ENCODE measurements at places on chromosomes 2 and 18.

GRCh38 chr2:164992818-164993217, 37.5 kb upstream of the SLC38A11 start:
- DNase-seq = no peak

DNA sequence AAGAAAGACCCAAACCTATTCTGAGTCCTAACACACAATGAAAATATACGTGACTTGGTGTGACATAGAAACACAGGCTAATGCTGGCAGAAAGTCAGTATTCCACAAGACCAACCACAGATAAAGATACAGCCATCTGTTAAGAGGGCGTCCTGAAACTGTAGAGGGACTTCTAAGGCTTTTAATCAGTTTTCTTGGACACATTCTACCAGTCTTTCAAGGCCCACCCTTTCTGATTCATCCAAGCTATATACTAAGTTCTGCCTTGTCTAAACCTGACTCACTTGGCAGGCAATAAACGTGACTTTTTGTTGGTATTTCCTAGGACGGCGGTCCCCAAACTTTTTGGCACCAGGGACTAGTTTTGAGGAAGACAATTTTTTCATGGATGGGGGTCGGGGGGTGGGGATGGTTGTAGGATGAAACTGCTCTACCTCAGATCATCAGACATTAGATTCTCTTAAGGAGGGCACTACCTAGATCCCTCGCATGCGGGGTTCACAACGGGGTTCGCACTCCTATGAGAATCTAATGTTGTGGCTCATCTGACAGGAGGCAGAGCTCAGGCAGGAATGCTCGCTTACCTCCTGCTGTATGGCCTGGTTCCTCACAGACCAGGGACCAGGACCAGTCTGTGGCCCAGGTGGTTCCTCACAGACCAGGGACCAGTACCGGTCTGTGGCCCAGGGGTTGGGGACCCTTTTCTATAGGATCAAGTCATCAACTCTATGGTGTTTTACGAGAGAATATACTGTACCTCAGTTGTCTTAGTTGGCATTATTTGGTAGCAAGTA, 61.4 kb downstream of the SP3 start:
- DNase-seq = no peak

DNA sequence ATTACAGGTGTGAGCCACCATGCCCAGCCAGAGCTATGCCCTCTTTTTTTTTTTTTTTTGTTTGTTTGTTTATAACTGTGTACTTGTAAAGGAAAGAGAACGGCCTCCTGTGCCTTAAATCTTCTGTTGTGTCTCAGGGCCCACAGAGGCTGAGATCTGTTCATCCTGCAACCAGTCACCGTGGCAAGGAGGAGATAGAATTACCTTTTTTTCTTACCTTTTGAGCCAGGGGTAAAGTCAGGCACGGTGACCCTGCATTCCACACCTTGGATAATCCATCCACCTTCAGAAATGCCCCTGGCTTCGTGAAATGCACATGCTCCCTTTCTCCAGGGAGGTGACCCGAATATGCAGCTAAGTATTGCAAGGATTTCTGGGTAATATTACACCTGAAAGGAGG, 12.8 kb downstream of the NEDD4L start:
- no peak for DNase-seq

- no peak for DNase-seq
Measured at GRCh38 chr2:217367464-217367863, 507.6 kb upstream of the TNP1 start.

DNA sequence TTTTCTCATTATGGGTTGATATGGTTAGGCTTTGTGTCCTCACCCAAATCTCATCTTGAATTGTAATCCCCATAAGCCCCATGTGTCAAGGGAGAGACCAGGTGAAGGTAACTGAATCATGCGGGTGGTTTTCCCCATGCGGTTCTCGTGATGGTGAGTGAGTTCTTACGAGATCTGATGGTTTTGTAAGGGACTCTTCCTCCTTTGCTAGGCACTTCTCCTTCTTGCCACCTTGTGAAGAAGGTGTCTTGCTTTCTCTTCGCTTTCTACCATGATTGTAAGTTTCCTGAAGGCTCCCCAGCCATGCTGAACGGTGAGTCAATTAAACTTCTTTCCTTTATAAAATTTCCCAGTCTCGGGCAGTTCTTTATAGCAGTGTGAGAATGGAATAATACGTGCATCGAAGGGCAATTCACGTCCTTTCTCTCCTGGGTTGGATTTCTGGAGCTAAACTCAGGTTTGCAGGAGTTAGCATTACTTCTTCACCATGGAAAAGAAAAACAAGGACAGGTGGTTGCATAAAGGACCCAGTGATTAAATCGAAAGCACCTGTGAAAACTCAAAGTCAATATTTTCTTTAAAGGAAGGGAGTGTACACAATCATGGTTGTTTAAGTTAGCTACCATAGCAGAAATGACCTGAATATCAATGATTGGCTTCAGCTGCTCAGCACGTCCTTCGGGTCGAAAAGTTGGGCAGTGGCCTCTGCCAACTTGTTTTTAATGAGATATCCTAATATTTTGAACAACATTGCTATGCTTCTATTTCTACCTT, 54.1 kb downstream of the CDC42EP3 start:
- DNase-seq = no peak

GRCh38 chr2:172442072-172442895, 14.9 kb downstream of the ITGA6 start:
- DNase-seq = no peak

- no peak for DNase-seq
Measured at GRCh38 chr18:62937065-62937464, 221.7 kb downstream of the PHLPP1 start.

Data from thoracic aorta (tissue), 2 donors.